ENCODE measurements at places on chromosomes 4 and X. TPM values are rescaled to one million over a fixed set of nuclear protein-coding genes. Genes with fewer than 3 reads are reported as not detected.

STATH gene
- not detected for total RNA-seq

SERPINA7 gene
- not detected for total RNA-seq

KCND1 gene
- total RNA-seq: 0.22 TPM

OCRL gene
- total RNA-seq: 13.8 TPM

GLRA2 gene
- total RNA-seq: not detected

KDM6A gene
- 28.1 TPM for total RNA-seq

SHROOM4 gene
- 23.6 TPM for total RNA-seq

GYG2 gene
- total RNA-seq: 0.43 TPM

Data from dermis lymphatic vessel endothelial cell (primary cell).